ENCODE measurements at places on chromosomes 1 and 21.

GRCh38 chr1:158391099-158391498 lies 8.2 kb downstream of the OR10T2 start:
- no peak for DNase-seq

- no peak for DNase-seq
Measured at GRCh38 chr1:69409731-69410456, 157.8 kb upstream of the LRRC7 start.

DNA sequence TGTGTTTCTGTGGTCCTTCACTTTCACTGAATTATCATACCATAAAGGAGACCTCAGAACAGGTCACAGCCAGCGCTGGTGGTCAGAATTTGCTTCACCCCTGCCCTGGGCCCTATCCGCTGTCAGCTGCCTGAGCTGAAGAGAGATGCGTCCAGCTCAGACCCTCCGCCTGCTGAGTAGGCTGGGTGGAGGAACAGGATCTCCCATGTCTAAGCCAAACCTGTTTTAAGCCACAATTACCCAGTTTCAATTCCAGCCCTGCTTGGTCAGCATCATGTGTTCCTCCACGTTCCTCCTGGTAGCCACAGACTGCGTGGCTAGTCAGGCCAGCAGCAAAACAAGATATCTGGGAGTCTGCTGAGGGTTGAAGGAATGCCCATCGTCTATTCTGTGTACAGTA lies 13.5 kb upstream of the BGLAP start:
- no peak for DNase-seq

- DNase-seq, result no peak
Measured at GRCh38 chr1:27600498-27601175, 3.3 kb downstream of the AHDC1 start.

DNA sequence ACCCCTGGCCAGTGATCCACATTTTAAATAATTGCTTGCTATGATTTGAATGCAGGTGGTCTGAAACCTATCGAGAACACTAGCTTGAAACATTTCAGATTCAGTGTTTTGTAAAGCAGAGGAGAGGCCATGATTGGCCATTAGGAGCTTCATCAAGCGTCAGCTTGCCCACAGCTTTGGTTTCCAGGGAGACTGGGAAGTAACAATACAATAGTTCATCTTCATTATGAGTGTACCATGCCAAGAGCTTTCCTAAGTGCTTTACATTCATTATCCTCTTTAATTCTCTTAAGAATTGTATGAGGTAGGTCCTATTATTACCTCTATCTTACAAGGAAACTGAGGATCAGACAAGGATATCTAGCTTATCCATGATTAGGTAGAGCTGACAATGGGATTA lies 27.7 kb upstream of the ATP5PO start:
- DNase-seq, result no peak

GRCh38 chr1:9294405-9294773 lies 1.7 kb downstream of the SPSB1 start:
- no peak for DNase-seq

DNA sequence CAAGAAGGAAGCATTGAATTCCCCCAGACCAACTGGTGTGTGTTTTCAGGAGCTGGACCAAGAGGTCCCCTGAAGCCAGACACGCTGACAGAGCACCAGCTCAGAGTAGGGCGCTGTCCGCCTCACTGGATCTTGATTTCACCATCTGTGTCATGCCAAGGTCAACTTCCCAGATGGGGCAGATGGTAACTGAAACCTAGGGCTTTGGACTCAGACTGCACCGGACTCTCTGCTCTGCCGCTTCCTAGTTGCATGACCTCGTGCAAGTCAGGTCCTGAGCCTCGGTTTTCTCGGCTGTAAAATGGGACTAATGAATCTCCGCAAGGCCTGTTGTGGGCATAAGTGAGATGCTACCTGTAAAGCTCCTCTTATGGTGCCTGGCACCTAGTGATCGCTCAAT lies 17.9 kb upstream of the CASZ1 start:
- DNase-seq, result no peak

GRCh38 chr1:111988743-111989453 lies 570 bp downstream of the KCND3 start:
- DNase-seq, result no peak

GRCh38 chr1:201708085-201708512 lies 120.9 kb upstream of the IPO9 start:
- DNase-seq, result peak; percentile 55

- DNase-seq, result no peak
Measured at GRCh38 chr1:46137916-46138315, 5.5 kb upstream of the PIK3R3 start.

GRCh38 chr1:168081373-168082007 lies 55.2 kb downstream of the GPR161 start:
- DNase-seq, result peak; percentile 98

GRCh38 chr1:94486990-94487389 lies 54.6 kb downstream of the F3 start:
- DNase-seq, result no peak

GRCh38 chr21:42397746-42398394 lies 2.0 kb upstream of the TMPRSS3 start:
- DNase-seq, result no peak

DNA sequence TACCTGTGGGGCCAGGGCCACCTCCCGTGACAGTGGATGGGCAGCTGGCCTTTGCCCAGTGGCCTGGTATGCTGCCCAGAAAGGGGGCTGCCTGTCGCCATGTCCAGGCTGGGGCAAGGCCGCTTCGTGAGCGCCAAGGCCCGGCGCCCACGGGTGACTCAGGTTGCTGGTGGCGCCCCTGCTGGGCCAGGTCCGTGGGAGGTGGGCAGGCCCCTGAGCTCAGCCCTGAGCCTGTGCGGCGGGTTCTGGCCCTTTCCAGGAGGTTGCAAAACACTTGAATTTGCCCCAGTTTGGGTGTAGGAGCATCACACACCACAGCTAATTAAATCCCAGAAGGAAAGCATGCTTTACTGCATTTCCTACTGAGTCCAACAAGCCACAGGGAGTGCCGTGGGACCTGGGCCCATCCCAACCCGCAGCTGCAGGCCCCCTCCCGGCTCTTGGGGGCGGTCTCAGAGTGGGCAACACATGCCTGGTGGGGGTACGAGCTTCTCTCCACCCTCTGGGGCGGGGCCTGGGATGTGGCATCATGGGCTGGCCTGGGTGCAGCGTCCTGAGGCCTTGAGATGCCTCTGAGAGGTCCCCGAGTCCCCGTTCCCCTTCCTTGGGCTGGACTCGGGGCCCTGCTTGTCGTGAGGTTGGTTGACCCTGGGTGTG lies 159.8 kb downstream of the PEX14 start:
- no peak for DNase-seq

GRCh38 chr1:172269644-172270043 lies 150.8 kb upstream of the C1orf105 start:
- no peak for DNase-seq

GRCh38 chr1:56516539-56517252 lies 62.7 kb downstream of the PLPP3 start:
- peak; percentile 84 for DNase-seq

- DNase-seq, result no peak
Measured at GRCh38 chr1:67019121-67019520, 34.8 kb downstream of the SLC35D1 start.

- DNase-seq, result peak; percentile 35
Measured at GRCh38 chr1:209823143-209824041, 4.4 kb upstream of the UTP25 start.

DNA sequence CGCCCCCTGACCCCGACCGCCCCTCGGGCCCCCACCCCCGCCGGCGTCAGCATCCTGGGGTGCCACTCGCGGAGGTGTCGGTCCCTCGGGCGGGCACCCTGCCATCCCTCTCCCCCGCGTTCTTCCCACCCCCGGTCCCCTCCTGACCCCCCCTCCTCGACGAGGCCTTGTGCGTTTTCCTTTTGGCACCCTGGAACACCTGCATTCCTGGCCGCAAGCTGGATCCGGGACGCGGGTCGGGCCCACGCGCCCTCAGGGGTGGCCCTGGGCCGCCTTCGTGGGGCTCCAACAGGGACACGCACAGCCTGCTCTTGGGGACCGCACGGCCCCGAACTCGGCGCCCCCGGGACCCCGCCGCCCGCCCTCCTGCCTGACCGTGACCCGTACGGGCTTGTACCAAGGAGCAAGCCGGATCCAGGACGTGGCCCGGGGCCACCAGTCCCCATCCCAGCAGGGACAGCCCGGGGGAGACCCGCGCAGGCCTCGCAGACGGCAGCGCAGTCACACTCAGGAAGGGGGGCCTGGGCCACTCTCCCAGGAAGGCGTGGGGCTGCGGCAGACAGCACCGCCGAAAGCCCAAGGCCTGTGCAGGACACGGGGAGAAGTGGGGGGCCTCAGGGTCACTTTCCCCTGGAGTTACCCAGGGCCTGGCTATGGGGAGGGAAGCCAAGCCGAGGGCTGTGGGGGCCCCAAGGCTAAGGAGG lies 579 bp upstream of the SLC19A1 start:
- DNase-seq, result no peak

DNA sequence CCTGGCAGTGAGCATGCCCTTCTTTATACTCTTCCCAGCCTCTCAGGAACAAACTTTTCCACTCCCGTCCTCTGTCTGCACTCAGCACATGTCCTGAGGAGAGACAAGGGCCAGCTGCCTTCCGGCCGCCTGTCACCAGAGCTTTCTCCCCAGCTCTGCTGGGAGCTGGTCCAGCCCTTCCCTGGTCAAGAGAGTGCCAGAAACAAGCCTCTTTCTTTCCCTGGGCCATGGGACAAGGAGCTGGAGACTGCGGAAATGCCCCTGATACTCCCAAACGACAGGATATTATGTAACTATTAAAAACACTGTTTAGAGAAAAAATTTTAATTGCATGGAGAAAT lies 10.4 kb downstream of the LAMB3 start:
- no peak for DNase-seq

GRCh38 chr1:116163533-116163932 lies 52.3 kb downstream of the MAB21L3 start:
- no peak for DNase-seq

DNA sequence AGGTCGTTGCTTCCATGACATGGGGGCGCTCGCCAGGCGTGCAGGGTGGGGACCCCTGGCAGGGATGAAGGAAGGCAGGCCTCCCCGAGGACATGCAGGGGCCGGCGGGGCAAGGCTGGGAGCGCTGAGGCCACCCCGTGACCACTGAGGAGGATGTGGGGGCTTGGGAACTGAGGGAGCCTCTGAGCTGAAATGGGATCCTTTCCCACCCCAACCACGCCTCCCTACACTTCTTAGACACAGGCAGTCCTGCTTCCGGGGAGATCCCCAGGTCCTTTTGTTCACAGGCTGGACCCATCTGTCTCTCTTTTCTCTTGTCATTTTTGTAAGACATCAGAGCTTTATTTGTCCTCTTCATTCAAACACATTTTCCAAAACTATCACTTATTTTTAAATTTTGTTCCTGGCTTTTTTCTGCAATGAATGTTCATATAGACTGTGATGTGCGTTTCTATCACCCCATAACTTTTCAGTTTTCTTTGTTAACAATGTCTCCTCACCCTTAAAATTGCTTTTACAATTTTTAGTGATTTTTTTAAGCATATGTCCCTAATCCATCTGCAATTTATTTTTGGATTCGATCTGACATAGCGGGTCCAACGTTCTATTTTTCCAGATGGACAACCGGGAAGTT lies 156.7 kb upstream of the BACE2 start:
- DNase-seq, result no peak

DNA sequence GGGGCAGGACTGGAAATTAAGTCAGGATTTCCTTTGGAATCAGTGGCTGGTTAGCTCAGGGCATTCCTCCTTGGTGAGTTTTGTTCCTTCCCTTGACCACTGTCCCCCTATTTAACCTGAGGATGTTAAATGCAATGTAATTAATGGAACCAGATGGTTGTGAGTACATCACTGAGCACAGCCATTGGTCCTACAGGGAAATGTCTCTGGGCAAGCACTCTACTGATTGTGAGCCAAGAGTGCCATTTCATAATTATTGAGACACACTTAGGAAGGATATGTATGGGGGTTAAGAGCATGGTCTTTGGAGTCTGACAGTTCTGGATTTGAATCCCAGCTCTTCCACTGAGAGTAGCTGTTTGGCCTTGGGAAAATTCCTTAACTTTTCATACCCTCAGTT lies 74.4 kb downstream of the SPAG17 start:
- DNase-seq, result no peak

DNA sequence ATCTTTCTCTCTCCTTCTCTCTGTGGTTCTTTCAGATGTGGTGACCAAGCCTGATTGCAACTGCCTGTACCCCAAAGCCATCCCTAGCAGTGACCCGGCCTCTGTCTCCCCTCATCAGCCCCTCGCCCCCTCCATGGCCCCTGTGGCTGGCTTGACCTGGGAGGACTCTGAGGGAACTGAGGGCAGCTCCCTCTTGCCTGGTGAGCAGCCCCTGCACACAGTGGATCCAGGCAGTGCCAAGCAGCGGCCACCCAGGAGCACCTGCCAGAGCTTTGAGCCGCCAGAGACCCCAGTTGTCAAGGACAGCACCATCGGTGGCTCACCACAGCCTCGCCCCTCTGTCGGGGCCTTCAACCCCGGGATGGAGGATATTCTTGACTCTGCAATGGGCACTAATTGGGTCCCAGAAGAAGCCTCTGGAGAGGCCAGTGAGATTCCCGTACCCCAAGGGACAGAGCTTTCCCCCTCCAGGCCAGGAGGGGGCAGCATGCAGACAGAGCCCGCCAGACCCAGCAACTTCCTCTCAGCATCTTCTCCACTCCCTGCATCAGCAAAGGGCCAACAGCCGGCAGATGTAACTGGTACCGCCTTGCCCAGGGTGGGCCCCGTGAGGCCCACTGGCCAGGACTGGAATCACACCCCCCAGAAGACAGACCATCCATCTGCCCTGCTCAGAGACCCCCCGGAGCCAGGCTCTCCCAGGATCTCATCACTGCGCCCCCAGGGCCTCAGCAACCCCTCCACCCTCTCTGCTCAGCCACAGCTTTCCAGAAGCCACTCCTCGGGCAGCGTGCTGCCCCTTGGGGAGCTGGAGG lies 12.7 kb downstream of the CSF1 start:
- peak; percentile 21 for DNase-seq

DNA sequence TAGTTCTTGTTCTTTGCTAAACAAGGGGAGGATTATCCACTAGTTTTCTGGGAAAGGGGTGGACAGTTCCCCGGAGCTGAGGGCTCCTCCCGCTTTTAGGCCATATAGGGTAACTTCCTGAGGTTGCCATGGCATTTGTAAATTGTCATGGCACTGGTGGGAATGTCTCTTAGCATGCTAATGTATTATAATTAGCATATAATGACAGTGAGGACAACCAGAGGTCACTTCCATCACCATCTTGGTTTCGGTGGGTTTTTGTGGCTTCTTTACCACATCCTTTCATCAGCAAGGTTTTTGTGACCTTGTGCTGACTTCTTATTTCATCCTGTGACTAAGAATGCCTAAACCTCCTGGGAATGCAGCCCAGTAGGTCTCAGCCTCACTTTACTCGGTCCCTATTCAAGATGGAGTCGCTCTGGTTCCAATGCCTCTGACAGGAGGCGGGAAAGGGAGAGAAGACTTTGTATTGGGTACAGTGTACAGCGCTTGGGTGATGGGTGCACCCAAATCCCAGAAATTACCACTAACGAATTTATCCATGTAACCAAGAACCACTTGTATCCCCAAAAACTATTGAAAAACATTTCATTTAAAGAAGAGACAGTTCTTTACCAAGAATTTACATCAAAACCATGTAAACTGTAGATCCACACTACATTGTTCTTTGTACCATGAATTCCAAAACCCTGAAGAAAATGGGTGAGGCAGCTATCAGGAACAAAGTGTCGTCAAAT lies 8.7 kb upstream of the SLC2A5 start:
- no peak for DNase-seq
